ENCODE measurements at places on chromosomes 1 and 21.

- DNase-seq = no peak
Measured at GRCh38 chr1:198330982-198331615, 174.3 kb downstream of the NEK7 start.

DNA sequence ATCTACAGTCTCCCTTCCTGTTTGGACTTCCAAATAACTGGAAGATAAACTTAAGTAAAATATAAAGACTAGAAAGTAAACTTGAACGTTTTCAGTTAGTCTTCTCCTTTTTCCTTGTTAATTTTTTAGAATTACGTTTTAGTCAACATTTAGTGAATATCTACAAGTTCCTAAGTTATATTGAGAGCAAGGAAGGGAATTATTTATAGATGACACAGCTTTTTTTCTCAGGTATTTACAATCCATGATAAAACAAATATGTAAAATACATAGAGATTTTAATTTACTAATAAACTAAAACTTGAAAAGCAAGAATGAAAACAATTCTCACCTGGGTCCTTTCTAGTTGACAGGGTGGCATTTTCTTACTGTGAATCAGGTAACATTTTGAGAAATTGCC lies 89.5 kb downstream of the CLEC20A start:
- no peak for DNase-seq

- no peak for DNase-seq
Measured at GRCh38 chr1:48743480-48743879, 33.2 kb downstream of the BEND5 start.

DNA sequence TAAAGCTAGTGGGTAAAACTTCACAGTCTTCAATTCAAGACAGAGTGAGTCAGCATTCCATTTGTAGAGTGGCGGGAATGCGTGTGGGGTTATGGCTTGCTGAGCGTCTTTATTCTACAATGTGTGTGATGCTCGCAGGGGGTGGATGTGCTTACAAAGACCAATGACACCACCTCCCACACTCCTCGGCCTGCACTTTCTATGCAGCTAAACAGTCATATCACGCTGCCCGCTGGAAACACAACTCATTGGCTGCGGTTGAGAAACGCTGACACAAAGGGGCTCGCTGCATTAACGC lies 298.5 kb downstream of the PCP4 start:
- DNase-seq = no peak

DNA sequence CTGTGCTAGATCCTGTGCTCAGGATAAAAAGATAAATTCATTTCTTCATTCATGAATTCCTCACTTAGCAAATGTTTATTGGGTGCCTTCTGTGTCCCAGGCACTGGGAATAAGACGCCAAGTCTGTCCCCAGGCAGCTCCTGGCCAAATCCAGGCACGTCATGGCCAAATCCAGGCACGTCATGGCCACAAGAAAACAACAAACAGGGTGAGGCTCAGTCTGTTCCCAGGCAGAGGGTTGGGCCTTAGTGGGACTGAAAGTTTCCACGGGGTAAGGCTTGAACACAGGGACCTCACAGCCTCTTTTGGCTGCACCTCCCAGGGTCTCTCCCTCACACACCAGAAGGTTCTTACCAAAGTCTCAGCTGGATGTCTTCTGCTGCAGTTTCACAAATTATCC lies 95.7 kb downstream of the PAX7 start:
- no peak for DNase-seq

DNA sequence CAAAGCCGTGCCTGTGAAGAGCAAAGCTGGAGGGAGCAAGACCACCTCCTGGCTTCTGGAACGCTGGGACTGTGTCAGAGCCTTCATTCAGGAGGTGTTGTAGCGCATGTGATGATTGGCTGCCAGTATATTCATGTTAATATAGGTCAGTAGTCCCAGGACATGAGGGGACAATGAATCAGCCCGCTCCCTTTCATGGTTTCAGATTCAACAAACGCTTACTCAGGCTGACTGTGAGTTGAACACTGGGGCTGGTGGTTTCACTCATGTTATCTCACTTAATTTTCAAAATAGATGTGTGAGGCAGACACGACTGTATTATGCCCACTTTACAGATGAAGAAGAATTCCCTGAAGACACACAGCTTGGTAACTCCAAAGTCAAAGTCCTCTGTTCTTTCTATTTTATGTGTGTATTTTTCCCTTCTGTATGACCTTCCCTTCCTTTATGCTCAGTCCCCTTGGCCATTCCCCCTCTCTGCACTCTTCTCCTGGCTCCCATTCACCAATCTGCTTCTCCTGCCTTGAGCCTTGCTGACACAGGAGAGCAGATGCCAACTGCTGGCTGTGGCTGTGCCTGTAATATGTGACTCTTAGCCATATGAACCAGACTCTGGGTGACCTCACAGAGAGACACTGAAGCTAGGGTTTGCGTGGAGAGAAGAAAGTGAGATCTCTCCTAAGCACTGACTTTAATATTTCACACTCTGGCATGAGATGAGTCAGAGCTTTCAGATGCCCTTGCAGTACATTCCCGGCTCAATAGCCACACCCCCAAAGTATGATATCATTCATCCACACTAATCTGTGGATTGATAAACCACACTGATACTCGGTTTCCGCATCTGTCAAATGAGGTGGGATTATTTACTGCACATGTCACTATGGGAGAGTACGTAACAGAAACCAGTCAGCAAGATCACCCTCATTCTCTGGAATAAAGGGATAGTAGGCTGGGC lies 31.4 kb upstream of the KIRREL1 start:
- DNase-seq = peak; percentile 34

DNA sequence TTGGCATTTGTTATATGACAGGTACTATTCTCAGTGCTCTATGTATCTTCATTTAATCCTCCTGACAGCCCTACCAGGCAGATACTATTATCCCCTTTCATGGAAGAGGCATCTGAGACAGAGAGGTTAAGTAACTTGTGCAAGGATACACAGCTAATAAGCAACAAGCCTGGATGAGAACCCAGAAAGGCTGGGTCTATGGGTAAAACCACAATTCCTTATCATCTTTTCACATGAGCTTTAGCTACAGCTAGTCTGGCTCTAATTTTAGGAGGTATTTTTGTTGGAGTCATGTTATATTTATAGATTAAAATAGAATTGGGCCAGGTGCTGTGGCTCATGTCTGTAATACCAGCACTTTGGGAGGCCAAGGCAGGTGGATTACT lies 27.7 kb downstream of the DNTTIP2 start:
- DNase-seq = no peak

GRCh38 chr1:155051342-155051776 lies 243 bp downstream of the ADAM15 start:
- DNase-seq = no peak

DNA sequence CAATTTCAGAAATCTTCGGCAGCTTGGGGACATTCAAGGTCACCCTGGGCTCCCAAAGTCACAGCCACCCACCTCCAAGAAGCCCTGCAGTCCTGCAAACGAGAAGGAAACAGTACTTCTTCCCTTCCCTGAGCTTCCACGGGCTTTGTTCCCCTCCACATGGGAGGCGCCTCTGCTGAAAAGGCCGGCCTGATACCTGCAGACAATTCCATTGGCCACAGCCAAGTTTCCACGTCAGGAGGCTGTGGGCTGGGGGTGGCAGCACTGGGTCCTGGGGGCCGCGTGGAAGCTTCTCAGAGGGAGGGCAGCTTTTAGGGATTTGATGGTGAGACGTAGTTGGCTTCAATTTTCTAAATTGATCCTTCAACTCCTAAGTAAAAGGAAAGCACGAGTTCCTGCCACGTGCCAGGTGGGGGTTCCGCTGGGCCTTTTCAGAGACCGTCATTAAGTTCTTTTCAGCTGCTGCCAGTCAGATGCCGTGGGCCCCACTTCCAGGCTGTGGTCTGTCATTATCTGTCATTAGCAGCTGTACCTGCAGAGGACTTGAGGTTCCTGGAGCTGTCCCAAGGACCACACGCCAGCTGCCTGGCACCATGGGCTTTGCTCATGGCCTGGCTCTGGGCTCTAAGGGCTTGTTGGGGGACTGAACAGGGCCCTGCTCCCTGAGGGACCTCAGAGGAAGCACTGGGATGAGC lies 98.7 kb downstream of the CRYAA start:
- no peak for DNase-seq

- DNase-seq = no peak
Measured at GRCh38 chr1:19452221-19452663, 33.1 kb downstream of the CAPZB start.

DNA sequence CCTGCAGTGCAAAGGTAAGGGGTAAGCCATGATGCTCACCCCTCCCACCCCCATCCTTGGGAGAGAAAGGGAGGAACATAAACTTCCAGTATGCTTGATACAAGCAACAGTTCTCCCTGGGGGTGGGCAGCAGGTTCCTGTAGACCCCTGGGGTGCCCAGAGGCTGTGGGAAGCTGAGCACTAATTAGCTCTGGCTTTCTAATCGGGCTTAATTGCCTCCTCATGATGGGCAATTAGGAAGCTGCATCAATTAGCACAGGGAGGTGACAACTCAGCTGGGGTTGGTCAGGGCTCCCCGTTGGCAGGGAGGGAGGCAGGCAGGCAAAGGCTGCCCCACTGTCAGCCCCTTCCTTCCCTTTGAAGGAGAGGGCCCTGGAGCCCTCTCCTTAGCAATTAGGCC lies 15.7 kb upstream of the LMNA start:
- DNase-seq = no peak

DNA sequence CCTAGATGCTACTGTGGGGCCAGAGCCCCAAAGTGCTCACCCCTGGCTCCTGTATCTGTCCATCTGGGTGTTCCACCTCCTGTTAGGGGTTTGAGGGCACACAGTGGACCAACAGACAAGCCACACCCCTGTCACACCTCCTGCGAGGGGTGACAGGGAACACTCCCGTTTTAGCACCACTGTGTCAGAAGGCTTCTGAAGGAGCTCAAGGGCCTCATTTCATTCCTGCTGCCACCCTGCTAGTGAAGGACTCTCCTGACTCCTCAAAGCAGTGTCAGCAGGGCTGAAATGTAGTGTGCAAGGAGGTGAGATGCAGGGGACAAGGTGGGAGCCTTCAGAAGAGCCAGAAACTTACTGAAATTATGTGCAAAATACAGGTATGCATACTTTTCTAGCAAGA lies 174.6 kb downstream of the GPATCH2 start:
- DNase-seq = no peak

DNA sequence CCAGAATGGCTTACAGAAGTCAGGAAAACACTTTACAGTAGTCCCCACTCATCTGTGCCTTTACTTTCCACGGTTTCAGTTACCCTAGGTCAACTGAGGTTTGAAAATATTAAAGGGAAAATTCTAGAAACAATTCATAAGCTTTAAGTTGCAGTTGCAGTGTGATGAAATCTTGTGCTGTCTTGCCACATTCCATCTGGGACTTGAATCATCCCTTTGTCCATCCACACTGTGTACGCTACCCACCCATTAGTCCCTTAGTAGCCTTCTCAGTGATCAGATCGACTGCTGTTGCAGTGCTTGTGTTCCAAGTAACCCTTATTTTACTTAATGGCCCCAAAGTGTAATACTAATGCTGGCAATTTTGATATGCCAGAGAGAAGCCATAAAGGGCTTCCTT lies 30.5 kb downstream of the ZCCHC17 start:
- no peak for DNase-seq

Data from LoVo (cell line).